ENCODE measurements at places on chromosomes 3 and 15.

- no peak for DNase-seq
These were observed 8.3 kb upstream of the UBE2E1 start for GRCh38 chr3:23797491-23797890.

GRCh38 chr3:125136966-125137357, 75.6 kb downstream of the SLC12A8 start:
- no peak for DNase-seq

- no peak for DNase-seq
These were observed 240.4 kb downstream of the NSUN3 start for GRCh38 chr3:94303266-94303665.

- DNase-seq: no peak
These were observed 60.9 kb downstream of the ATP2B2 start for GRCh38 chr3:10444511-10444910.

Data from left colon (tissue), 2 donors.